Stimulated activated CD8-positive, alpha-beta memory T cell treated with anti-CD3 and anti-CD28 coated beads, Interleukin-15, amount 100 ng/mL, for 48 hours (primary cell): ENCODE measurements at places on chromosomes 1 and 21.

DNA sequence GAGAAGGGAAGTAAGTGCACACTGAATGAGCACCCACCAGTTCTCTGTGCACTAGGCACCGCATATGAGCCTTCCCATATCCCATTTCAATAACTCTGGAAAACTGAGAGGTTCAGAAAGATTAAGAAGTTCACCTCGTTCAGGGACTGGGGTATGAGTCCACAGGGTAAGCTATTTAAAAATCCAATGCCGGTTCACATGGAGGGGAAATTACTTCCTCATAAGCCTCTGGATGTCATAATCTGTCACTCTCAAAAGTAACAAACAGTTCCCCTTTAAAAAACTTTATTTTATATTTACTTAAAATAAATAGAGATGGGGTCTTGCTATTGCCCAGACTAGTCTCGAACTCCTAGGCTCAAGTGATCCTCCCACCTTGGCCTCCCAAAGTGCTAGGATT, 1.9 kb downstream of the OR2B11 start:
- DNase-seq, result no peak

DNA sequence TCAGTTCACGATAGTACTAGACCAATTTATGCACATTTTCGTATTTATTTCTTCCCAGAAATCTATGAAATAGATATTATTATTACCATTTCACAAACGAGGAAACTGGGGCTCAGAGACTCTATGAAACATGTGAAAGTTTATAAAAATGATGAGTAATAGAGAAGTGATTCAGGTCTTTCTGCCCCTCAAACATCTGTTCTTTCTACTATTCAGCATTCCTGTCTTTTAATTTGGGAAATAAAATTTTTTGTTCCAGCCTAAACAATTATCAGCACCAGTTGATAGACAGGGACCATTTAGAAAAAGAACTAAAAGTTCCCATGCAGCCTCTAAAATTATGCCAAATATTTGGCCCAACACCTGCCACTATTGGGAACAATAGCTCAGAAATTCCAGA, 585.1 kb downstream of the PTPRC start:
- no peak for DNase-seq

DNA sequence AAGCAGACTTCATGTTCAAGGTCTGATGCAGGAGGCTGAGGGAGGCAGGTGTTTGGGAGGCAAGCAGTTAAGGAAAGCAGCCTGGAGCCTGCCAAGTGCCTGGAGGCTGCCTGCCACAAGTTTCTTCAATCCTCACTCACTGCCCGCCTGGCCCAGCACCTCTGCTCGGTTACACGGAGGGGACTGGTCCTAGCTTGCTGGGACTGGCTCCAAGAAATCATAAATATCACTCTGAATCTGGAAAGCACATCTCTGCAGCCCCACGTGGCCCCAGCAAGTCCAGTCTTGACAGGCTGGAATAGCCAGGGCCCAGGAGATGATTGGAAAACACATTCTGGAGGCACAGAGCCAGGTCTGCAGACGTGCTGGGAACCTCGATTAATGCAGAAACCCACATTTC, 83.9 kb downstream of the BCAR3 start:
- DNase-seq, result no peak

GRCh38 chr21:34807881-34808568, 139.2 kb downstream of the CLIC6 start:
- peak; percentile 71 for DNase-seq

- DNase-seq, result no peak
Measured at GRCh38 chr1:9689971-9690381, 38.4 kb downstream of the PIK3CD start.

GRCh38 chr1:222754366-222755139, 17.6 kb downstream of the FAM177B start:
- no peak for DNase-seq

DNA sequence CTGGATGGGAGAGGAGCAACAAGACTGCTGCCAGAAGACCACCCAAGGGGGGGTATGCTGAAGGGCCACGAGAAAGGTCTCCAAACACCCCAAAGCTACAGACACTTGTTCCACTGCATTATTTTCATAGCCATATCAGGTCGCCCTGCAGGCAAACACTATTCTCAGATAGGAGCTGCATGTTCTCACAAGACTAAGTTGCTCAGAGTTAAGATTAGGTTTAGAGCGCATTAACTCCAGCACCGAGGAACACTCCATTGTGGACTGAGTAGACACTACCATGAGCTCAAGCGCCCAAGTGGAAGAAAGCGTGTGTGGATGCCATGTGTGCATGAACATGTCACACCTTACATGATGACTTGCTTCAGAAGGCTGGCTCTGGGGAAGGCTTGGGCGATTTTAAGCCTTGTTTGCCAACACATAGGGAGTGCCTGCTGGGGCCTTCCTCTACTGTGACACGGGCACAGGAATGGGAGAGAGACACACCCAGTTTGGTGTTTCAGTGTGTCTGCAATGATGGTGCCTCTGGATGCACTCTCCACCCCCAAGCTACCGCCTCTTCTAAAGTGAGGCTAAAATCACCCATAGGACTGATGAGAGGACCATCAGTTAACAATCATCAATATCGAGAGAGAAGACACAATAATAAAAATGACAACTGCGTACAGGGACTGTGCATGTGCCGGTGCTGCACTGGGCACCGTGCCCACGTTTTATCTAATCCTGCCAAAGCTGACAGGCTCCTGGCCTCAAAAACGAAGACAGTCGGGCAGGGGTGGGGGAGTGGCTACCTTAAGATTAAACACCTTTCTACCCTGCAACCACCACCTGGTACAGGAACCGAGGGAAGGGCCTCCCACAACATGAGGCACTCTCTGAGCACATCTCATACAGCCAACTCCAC, 34.9 kb downstream of the SSBP3 start:
- DNase-seq, result no peak

DNA sequence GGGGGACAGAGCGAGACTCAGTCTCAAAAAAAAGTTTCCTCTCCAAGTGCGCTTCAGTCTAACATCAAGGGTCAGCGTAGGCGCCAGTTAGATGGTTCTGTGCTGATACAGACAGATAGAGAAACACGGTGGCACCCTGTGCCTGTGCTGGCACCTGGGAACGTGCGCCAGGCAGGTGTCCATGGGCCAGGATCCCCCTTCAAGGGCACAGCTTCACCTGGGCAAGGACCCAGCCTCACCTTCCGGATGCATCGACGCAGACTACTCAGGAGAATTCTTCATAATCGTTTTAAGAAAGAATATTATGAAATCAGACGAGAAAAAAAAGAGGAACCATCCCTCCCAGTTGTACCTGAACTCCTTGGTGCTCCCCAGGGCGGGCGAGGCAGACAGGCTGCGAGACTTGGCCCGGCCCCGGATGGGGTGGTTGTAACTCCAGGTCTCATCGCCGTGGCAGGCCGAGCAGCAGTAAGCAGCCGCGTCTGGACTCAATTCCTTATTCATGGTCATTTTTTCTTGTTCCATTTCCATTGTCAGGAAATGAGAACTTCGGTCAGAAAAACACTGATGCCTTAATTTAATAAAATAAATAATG, 13.3 kb downstream of the NADK start:
- DNase-seq, result no peak

DNA sequence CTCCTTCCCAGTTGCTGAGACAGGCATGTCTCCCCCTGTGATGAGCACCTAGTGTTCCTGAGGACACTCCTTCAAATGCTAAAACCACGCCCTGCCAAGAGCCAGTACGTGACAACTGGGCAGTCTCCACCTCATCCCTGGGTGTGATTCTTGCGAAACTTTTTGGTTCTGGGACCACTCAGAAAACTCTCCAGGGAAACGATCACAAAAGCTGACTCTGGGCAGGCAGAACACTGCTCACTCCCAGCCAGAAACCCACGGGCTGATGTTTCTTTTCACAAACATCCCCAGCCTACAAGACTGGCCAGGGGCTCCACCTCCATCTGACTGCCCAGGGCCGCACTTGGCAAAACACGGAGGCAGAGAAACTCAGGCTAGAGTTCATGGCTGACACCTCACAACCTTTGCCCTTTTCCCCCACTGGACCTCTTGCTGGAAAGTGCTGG, 24.4 kb downstream of the DHRS3 start:
- DNase-seq, result no peak

DNA sequence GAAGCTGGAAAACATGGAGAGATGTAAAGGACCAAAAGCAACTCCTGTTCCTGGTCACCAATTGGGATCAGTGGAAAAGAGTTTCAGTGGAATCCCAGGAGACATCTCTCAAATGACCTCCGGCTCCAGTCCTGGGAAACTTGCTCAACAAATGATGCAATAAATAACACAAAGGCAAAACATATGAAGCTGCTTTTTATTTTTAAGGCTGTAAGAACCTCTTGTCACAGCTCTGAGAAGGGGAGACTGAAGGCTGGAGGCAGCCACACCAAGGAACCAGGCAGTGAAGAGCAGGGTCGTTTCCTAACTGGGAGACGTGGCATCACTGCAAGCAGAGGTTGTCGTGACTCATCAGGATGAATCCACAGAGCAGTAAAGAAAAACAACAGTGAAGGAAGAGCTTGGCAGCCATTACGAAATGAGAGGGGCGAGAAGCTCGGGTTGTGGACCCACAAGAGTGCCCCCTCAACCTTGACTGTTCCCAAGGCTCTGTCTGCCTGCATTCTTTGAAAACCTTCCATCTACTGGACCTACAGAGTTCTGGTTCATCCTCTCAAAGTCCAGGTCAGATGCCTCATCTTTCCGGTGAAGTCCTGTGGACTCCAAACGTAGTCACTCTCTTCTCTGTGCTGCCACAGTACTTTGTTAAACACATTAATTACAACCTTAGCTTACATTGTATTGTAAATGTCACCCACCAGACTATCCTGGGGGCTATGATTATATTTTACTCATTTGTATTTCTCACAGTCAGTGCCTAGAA, 32.1 kb downstream of the JAK1 start:
- DNase-seq, result no peak

GRCh38 chr1:235532360-235532759, 28.1 kb upstream of the B3GALNT2 start:
- DNase-seq, result no peak

DNA sequence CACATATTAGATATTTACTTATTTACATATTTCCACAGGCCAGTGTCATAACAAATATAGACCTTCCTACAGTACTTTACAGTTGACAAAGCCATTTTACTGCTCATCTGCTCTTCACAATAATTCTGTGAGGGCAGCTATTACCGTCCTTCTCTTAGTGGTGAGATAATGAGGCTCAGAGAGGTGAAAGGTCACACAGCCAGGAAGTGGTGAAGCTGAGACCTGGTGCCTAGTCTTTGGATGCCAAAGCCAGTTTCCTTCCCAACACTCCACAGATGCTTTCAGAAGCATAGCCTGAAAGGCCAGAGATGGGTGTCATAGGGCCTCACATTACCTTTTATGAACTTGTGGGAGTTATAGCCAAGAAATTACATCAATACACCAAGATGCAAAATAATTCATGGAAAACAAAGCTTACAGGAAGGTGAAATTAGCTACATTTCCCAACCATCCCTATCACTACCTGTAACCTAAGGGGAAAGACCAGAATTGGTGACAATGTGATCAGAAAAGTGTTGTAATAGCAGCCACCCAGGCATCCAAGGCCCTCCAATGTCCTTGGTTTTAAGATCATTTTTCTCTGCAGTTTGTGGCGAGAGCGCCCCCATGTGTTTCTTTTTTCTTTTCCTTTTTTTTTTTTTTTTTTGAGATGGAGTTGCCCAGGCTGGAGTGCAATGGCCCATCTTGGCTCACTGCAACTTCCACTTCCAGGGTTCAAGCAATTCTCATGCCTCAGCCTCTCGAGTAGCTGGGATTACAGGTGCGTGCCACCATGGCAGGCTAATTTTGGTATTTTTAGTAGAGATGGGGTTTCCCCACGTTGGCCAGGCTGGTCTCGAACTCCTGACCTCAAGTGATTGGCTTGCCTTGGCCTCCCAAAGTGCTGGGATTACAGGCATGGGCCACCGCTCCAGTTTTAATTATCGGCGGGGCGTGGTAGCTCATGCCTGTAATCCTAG, 26.5 kb upstream of the RPL11 start:
- DNase-seq, result no peak

- DNase-seq, result no peak
Measured at GRCh38 chr1:30034105-30034626, 689.2 kb downstream of the MATN1 start.

DNA sequence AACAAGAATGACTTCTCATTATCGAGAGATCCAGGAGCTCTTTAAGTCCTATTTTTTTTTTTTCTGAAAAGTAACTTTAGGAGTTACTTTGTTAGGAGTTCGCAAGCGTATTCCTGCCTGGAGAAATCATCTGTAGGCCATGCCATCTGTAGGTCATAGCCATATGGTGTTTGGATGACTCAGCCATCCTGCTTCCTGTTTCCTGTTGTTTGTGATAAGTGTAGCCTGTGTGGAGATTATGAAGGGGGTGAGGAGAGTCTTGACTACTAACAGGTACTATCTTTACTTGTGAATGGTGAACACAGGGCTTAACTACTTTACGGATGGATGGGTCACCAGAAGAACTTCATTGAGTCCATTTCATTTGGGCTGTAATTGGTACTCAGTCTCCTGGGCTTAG, 327.2 kb downstream of the PTPRU start:
- no peak for DNase-seq

DNA sequence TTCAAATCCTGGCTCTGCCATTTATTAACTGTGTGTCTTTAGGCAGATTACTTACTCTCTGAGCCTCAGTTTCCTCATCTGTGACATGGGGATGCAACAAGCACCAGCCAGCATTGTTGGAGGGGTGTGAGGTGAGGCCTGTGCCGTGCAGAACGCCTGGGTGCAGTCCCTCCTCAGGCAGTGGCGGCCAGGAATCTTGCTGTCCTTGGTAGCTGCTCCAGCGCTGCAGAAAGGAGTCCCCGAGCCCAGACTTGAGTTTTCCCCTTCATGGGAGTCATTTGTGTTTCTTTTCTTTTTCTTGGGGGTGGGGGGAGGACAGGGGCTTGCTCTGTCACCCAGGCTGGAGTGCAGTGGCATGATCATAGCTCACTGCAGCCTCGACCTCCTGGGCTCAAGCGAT, 46.6 kb downstream of the DISP3 start:
- DNase-seq, result no peak

DNA sequence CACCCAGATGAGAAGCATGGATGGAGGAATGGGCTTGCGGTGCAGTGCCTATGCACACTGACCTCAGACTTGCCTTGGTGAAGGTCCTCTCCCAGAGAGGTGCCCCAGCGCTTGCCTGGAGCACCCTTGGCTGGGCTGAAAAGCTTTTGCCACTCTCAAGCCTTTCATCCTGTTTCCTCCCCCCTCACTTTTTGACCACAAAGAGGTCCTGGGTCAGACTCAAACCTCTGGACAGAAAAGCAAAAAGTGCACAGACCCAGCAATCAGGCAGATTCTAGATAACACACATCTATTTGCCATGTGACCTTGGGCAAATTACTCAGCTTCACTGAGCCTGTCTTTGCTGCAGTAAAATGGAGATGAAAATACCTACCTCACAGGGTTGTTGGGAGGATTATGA, 7.3 kb downstream of the TMEM35B start:
- no peak for DNase-seq
